ENCODE measurements at places on chromosomes 7 and 10.

GRCh38 chr10:125343118-125343925 is 183.0 kb upstream of the CTBP2 start:
- no peak for DNase-seq

GRCh38 chr10:73650537-73651331 is 5.1 kb downstream of the SYNPO2L start:
- no peak for DNase-seq

DNA sequence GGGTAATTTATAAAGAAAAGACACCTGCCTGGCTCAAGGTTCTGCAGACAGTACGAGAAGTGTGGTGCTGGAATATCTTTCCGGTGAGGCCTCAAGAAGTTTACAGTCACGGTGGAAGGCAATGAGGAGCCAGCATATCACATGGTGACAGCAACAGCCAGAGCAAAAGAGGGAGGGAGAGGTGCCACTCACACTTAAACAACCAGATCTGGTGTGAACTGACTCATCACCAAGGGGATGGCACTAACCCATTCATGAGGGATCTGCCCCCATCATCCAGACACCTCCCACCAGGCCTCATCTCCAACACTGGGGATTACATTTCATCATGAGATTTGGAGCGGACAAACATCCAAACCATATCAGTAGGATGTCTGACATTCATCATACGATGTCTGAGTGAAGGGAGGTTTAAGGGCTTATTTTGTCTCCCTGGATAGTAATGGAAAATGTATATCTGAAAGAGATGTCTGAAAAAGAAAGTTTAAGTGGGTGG is 23.5 kb upstream of the KBTBD2 start:
- no peak for DNase-seq

DNA sequence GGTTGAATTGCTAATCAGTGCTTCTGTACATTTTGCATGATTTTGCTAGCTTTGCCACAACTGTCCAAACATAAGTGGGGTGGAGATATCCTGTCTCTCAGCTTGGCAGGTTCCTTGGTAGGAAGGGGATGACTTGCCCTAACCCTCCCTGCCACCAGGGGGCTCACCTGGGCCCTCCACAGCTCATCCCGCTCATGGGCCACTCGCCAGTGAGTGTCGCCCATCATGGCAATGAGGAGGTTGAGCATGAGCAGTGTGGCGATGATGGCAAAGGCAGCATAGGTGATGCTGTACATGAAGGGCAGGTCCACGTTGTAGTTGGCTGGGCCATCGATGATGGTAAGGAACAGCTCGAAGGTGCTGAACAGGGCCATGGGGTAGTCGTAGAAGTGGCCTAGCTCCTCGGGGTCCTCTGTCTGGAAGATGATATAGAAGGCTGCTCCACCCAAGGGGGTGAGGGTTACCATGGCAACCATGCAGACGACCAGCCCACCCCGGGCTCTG is 12.2 kb downstream of the TRPV6 start:
- no peak for DNase-seq

DNA sequence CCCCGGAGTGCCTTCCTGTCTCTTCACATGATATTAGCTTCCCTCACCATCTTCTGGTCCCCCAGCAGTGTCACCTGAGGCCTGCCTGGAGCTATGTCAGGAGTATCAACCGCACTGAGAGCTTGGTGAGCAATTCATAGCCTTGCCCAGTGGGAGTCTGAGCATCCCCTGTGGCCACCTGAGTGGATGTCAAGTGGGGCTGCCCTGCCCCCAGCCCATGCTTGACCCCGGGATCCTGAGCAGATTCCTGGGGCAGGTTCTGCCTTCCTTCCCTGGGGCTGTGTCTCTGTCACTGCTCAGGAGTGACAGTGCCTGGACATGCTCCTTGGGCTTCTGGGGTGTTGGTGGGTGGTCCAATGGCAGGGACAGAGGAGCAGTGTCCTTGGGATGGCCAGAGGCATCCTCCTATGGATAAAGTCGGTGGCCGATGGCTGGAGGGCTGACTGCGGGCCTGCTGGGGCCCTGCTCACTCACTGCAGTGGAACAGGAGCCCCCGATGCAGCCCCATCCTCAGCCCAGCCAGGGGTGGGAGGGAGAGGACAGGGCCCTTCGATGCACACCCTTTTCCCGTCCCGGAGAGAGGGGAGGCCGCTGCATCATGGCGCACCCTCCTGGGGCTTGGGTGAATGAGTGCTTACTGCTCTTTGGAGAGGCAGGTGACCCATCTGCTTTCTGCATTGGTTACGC is 95.7 kb downstream of the BMS1 start:
- DNase-seq = no peak

DNA sequence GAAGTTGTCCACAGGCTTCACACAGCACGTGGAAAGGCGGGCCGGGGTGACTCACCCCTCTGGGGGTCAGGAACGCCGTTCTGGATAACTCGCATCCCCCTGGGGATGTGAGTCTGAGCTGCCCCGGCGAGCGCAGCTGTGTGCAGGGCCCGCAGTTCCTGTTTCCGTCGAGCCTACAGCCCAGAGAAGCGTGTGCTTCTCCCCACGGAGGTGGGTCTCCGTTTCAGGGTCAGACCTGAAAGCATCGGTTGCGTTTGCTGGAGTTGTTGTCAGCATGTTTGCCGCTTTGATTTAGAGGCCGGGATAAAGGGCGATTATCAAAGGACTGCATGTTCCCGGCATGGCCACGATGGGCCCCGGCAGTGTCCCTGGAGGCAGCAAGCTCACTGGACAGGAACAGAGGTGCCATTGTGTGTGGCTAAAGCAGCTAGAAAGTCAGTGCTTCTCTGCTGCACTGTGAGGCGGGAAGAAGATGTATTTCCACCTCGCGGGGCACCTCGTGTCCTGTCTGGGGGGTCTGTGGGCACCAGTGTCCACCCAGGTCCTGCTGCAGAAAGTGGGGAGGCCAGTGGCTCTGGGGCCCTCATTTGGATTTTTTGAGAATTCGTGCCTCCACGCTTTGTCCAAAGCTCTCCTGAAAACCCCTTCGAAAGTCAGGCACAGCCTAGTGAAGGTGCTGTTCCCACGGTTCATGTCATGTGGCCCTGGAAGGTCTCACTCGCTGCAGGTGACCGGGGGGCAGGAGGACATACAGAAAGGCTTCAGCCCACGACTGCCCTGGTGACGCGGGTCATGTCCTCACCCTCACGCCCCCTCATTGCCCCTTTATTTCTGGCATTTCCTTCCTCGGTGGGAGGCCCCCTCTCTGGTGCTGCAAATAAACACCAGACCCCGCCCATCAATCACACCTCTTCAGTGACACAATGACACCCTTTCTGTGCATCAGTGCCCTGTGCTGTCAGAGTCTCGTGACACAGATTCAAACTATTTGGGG is 27.4 kb upstream of the GDI2 start:
- no peak for DNase-seq

DNA sequence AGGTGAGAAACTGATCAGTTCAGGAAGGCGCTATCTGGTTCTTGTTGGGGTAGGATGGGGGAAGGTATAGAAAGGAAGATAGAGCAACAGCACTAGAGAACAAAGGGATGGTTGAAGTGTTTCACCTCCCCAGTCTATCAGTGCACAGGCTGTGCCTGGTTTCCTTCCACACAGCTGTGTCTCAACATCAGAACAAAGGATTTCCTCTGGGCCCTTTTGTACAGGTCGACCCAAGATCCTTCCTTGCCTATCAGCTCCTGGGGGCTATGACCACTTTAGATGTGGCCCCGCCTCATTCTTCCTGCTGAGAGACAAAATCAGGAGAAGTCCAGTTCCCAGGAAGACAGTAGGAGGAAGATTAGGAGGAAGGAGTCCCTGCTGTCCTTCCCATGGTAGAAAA is 65.6 kb downstream of the NAMPT start:
- DNase-seq = no peak

DNA sequence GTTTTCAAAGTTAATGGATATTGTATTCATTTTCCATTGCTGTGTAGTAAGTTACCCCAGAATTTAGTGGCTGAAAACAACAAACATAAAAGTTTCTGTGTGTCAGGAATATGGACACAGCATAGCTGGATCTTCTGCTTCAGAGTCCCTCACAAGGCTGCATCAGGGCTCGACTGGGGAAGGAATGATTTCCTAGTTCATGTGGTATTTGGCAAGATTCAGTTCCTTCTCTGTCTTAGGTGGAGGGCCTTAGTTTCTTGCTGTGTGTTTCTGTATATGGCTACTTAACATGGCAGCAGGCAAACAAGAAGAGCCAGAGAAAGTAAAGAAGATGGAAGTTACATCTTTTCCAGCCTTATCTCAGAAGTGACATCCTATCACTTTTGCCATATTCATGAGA is 51.1 kb downstream of the TPST1 start:
- DNase-seq = no peak

GRCh38 chr10:44966129-44966815 is 6.7 kb downstream of the RASSF4 start:
- no peak for DNase-seq

DNA sequence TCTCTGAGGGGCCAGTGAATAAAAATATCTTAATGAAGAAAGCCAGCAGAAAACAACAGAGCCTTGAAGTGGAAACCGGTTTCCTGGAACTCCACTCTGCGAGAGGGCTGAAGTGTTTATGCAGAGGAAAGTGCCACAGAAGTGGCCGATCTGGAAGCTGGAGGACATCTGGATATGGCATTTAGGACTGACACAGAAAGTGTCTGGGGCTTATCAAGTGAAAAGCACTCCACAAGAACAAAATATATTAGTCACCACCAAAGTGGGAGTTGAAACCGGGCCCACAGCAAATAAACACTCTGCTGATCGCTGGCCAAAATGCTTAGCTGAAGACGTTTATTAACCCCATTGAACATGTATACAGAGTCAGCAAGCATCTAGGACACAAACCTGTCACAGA is 7.8 kb downstream of the NOD1 start:
- no peak for DNase-seq

- DNase-seq = no peak
Measured at GRCh38 chr10:99285881-99286280, 43.3 kb upstream of the CNNM1 start.

DNA sequence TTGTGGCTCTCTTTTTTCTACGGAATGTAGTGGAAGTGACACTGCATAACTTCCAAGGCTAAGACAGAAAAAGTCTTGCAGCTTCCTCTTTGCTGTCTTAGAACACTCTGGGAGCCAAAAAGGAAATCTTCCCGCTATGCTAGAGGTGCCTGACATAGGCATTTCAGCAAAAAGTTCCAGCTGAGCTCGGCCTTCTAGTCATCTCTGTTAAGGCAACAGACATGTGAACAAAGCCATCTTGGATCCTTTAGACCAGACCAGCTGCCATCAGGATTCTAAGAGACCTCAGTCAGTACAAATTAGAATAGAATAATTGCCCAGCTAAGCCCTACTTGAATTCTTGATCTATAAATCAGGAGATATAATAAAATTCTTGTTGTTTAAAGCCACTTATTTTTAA is 16.3 kb upstream of the COL1A2 start:
- no peak for DNase-seq

DNA sequence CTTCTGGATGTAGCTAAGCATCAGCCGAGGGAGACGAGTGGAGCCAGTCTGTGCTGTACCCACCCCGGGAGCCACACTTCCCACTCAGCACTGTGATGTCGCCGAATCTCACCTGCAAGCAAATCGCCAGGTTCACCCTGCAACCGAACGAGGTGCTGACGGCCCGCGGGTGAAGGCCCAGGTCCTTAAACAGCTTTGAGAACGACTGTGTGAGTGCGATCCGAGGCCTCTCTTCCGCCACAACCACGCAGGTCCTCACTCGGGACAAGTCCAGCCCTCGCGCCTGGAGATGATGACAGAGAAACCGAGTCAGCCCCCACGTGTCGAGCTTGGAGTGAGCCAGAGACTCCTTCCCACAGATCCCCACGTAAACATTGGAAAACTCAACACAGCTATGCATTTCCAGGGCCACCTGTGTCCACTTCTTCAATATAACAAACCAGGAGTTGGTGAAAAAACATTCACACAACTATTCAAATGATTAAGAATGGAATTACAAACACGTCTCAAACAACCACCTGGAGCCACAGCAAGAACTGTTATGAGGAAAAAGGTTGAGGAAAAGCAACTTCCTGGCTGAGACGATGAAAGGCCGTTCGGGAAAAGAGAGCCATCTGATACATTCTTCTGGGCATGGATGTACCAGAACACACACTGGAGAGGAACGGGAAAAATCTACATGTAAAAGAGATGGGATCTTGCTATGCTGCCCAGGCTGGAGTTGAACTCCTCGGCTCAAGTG is 191.8 kb downstream of the ZMYND11 start:
- DNase-seq = no peak

- DNase-seq = no peak
Measured at GRCh38 chr10:78942091-78942501, 126.7 kb upstream of the ZMIZ1 start.

GRCh38 chr10:21727452-21728168 is 193.6 kb downstream of the MLLT10 start:
- no peak for DNase-seq

GRCh38 chr10:22003964-22004281 is 393 bp upstream of the DNAJC1 start:
- no peak for DNase-seq

DNA sequence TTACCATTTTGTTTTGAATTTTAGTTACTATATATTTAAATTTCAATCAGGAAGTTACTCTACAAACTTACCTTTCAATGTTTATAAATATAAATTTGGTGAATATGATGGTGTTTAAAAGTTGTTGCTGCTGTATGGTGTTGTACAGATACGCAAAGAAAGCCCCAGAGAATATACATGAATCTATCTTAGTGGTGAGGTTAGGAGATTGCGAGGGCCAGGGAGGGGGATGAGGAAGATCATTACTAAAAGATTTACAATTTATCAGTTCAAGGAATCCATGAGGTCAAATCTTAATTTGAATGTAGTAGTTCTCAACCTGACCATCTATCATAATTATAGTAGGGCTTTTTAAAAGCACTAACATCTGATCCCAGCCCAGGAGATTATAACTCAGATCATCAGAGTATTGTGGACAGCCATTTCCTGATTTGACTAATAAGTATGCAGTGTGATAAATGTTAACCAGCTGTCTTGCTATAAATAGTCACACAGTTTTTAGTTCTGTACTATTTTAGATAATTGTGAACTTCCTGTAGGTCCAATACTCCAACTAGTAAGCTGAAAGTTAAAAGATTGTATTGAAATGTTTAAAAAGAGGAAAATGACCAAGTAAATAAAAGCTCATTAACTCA is 23.6 kb downstream of the FAM3C start:
- no peak for DNase-seq

DNA sequence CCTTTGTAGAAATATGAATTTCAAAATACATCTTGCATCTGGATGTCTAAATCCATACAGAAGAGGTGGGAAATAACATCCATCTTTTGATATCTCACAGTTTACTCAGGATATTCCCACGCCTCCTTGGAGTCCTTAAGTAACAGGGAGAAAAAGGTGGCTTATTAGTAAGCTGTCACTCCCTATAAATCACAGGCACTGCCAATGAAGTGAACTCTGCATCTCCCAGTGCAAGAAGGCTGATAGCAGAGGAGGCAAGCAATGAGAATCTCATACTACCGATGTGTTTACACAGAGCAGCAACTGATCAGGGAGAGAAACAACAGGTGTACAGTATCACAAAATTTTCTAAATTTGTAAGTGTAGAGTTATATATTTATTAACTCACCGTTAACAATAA is 551.8 kb downstream of the NXPH1 start:
- no peak for DNase-seq

- no peak for DNase-seq
Measured at GRCh38 chr7:87028636-87029035, 30.8 kb downstream of the ELAPOR2 start.
